ENCODE measurements at places on chromosomes 5 and 9. TPM values are rescaled to one million over a fixed set of nuclear protein-coding genes. Genes with fewer than 3 reads are reported as not detected.

- DNase-seq, result peak; percentile 7
These were observed 26.6 kb upstream of the OR2K2 start for GRCh38 chr9:111356481-111357244.

DNA sequence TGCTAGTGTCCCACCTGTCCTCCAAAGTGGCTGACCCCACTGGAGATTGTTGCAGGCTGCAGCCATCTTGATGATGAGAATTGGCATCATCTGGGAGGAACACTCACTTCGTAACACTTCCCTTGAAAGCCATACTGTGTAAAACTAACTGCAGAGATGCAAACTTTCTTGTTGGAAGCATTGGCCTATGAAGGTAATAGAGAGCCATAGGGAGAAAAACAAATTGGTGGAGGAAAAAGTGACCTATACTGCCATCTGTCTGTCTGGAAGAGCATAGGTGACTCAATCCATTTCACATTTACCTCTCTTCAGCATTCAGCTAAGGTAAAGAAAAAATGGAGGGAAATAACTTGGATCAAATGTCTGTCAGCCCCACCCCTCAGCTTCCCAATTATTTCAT lies 473.4 kb downstream of the NTRK2 start:
- DNase-seq, result no peak

EIF4EBP3 gene
- total RNA-seq, result not detected

TTC1 gene
- total RNA-seq, result 47.3 TPM

- no peak for DNase-seq
These were observed 820.8 kb downstream of the MTRR start for GRCh38 chr5:8689773-8690172.

GPX3 gene
- 12.3 TPM for total RNA-seq

CMYA5 gene
- 1.2 TPM for total RNA-seq
